Activated T-cell treated with anti-CD3 and anti-CD28 coated beads, Interleukin-2, amount 50 U/mL, for 4 hours (primary cell): ENCODE measurements at places on chromosomes 12 and 14. TPM values are rescaled to one million over a fixed set of nuclear protein-coding genes. Genes with fewer than 3 reads are reported as not detected.

- no peak for DNase-seq
These were observed 440.8 kb downstream of the EGLN3 start for GRCh38 chr14:33510063-33510481.

- DNase-seq = no peak
These were observed 3.7 kb upstream of the LPCAT3 start for GRCh38 chr12:7021956-7022355.

GPRC5A gene
- total RNA-seq = 0.86 TPM

RNFT2 gene
- 10.5 TPM for total RNA-seq

GRCh38 chr14:76277586-76278130 is 98.3 kb upstream of the ESRRB start:
- no peak for DNase-seq

NGB gene
- not detected for total RNA-seq

DNA sequence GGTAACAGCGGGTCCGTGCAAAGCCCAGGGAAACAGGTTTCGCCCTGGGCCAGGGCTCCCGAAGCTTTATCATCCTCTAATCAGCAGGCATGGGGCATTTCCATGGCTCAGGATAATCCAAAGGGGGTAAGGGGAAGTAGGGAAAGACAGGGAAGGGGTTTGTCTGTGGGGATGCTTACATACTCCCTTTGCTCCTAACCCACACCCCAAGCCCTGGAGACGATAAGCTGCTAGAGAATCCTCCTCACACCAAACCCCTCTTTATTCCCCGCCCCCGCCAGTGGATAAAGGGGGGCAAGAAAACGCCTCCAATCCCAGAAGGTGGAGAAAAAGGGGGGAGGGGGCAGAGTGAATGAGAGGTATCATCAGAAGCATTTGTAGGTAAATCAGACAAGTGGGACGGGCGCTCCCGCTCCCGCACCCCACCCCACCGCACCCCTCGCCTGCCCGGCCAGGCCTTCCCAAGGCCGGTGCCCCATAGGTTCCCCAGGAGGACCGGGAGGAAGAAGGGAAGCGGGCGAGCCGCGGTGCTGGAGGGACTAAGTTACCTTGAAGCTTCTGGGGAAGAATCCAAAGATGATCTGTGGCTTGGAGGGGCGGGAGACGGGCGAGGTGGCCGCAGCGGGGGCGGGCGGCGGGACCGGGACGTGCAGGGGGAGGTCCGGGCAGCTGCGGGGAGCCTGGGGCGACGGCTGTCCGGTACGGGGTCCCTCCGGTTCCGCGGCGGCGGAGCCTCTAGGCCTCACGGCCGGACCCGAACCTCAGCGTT is 762 bp downstream of the PPP2R5E start:
- peak; percentile 4 for DNase-seq
